ENCODE measurements at places on chromosomes 7 and 10. TPM values are rescaled to one million over a fixed set of nuclear protein-coding genes. Genes with fewer than 3 reads are reported as not detected.

The TAS2R39 gene
- not detected for polyA plus RNA-seq

DNA sequence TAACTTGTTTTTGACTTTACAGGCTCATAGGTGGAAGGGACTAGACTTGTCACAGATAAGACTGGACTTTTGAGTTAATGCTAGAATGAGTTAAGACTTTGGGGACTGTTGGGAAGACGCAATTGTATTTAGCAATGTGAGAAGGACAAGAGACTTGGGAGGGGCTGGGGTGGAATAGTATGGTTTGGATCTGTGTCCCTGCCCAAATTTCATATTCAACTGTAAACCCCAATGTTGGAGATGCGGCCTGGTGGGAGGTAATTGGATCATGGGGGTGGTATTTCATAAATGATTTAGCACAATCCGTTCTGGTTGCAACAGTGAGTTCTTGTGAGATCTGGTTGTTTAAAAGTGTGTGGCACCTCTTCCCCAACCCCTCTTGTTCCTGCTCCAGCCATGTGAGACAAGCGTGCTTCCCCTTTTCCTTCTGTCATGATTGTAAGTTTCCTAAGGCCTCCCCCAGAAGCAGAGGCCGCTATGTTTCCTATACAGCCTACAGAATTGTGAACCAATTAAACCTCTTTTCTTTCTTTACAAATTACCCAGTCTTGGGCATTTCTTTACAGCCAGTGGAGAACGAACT, 22.6 kb downstream of the RNF216 start:
- H3K36me3 ChIP-seq = peaks cover 9% of the 10 kb centered on the region
- DNase-seq = no peak
- H3K4me3 ChIP-seq = no peak overlapping the region
- H3K4me1 ChIP-seq = peaks cover 11% of the 10 kb centered on the region
- no peaks in the 10 kb centered on the region for H3K27me3 ChIP-seq

DNA sequence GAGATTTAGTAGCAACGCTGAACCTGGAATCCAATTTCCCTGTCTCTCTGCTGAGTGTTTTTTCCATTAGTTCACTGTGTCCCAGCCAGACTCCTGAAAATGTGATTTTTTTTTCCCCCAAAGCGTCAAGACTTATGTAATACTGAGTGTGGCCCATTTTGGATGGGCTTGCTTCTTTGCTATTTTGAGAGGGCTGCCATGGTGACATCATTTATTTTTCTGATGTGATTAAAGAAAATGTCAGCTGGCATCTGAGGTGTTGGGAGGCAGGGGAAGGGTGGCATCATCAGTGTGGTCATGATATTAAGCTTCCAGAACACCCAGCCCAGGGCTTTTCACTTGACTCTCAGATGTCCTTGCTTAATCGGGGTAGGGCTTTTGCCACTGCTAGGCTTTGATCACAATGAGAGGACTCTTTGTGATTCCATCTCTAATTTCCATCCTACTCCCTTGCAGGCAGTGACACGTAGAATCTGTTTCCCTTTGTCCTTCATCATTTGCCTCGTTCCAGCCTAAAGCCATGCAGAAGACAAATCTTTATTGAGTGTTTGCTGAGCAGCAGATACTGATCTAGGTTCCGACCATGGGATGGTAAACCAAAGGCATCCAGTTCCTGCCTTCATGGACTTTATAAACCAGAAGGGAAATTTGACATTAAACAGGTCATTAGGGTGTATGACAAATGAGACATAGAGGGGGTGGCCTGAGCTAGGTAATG, 7.4 kb downstream of the ZNF365 start:
- H3K4me3 ChIP-seq = no peak overlapping the region
- H3K27ac ChIP-seq = no peak overlapping the region
- no peaks in the 10 kb centered on the region for H3K4me1 ChIP-seq
- DNase-seq = no peak
- H3K36me3 ChIP-seq = no peaks in the 10 kb centered on the region

The GRID1 gene
- polyA plus RNA-seq = not detected

DNA sequence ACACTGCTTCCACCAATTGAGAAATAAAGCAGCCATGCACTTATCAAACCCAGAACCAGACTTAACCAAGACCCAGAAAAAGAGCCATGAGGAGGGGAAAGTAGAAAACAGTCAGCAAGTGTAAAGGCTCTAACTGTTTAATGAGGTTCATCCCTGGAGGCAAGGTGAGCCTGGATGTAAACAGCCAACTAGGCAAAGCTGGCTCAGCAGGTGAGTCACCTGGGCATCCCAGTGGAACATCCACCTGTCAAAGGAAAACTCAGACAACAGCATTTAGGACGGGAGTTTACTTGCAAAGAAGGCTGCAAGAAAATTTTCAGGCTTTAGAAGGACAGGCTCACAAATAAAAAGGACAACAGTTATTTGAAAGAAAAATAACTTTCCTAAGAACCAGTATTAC, 153.0 kb downstream of the SNX13 start:
- H3K27ac ChIP-seq = no peak overlapping the region
- H3K4me3 ChIP-seq = no peak overlapping the region
- no peaks in the 10 kb centered on the region for H3K27me3 ChIP-seq
- DNase-seq = no peak
- H3K4me1 ChIP-seq = no peaks in the 10 kb centered on the region

DNA sequence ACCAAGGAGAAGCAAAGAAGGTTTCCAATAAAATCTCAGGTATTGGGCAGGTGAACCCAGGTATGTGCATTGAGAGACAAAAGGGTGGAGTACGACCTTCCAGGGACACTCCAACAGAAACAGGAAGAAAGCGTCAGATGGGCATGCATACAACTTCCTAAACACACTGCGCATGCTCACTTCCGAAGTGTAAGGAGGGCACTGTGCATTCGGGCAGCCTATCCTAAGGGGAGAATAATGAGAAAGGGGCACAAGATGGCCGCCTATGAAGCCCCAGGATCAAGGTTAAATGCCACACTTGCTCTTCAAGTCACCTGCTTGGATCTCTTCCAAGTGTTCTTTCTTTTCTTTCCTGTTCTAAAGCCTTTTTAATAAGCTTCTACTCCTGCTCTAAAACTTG, 39.4 kb upstream of the PRSS1 start:
- peaks cover 11% of the 10 kb centered on the region for H3K27me3 ChIP-seq
- peaks cover 25% of the 10 kb centered on the region for H3K4me1 ChIP-seq
- H3K27ac ChIP-seq = no peak overlapping the region
- no peak for DNase-seq

DNA sequence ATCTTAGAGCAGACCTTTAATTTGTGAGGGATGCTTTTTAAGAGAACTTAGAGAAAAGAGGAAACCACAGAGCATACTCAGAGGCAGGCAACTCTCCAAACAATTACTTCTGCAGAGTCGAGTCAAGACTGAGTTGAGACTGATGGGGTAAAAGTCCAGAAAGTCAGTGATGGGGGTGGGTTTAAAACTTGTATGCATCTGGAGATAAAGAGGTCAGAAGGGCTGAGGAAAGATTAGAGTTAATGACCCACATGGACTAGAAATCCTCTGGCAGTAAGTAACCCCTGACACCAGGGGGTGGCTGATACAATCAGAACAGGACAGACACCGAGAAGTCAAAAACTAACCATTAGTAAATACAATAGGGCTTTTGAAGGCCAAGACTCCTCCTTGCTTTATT, 42.4 kb upstream of the SEPTIN7 start:
- no peaks in the 10 kb centered on the region for H3K36me3 ChIP-seq
- H3K4me3 ChIP-seq = no peak overlapping the region
- no peak overlapping the region for H3K27ac ChIP-seq
- DNase-seq = no peak

DNA sequence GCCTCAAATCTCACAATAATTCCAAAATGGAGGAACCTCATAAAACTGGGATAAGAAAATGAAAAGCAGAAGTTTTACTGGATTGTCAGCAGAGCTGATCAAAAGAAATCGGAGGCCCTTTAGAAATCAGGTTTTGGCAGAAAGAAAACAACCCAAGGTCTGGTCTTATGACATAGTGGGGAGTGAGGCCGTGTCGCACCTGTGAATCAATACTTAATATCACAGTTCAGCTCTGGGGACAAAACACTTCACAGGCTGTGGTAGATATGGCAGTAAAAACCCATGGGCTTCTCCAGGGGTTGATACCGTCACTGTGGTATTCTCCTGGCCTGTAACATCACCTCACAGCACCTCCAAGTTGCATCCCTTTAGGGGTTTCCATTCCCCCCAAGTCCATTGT, 6.5 kb upstream of the MALSU1 start:
- H3K4me1 ChIP-seq = no peaks in the 10 kb centered on the region
- peaks cover 2% of the 10 kb centered on the region for H3K36me3 ChIP-seq
- H3K27me3 ChIP-seq = peaks cover 20% of the 10 kb centered on the region
- no peak overlapping the region for H3K27ac ChIP-seq
- no peak for DNase-seq

- no peaks in the 10 kb centered on the region for H3K27me3 ChIP-seq
- H3K4me1 ChIP-seq = no peaks in the 10 kb centered on the region
- H3K27ac ChIP-seq = no peak overlapping the region
These were observed 94.5 kb downstream of the PDGFA start for GRCh38 chr7:424961-425793.

The RBP3 gene
- polyA plus RNA-seq = not detected

DNA sequence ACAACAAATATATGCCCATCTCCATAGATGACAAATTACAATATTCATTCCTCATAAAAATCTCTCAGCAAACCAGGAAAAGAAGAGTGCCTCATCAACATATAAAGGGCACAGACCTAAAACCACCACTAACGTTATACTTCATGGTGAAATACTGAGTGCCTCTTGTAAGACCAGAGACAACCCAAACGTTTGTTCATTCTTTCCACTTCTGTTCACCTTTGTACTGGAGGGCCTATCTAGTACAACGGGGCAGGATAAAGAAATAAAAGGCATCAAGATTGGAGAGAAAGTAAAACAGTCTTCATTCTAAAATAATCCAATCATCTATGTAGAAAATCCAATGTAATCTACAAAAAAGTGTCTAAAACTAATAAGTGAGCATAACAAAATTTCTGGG, 79.1 kb downstream of the LARP4B start:
- H3K27me3 ChIP-seq = no peaks in the 10 kb centered on the region
- H3K27ac ChIP-seq = peak overlapping the region; percentile 97
- H3K36me3 ChIP-seq = peaks cover 24% of the 10 kb centered on the region
- peak overlapping the region; percentile 78 for H3K4me3 ChIP-seq

DNA sequence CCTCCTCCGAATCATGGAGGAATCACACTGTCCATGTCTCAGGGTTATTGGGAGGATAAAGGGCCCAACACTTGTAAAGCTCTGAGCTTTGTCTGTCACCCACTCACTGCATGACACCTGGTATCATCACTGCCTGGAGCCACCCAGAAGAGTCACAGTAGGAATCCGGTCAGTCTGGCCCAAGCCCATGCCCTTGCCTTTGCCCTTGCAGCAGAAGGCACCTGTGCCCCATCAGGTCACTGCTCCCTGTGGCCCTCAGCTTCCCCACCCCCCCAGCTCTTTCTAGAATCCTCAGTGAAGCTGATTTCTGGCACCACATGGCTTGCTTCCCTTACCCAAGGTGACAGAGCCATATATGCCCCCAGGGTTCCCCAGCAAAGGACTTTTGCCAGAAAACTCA, 14.4 kb downstream of the LDB3 start:
- no peaks in the 10 kb centered on the region for H3K36me3 ChIP-seq
- H3K27ac ChIP-seq = no peak overlapping the region
- no peak overlapping the region for H3K4me3 ChIP-seq
- H3K4me1 ChIP-seq = peaks cover 5% of the 10 kb centered on the region
- no peak for DNase-seq
- peaks cover 44% of the 10 kb centered on the region for H3K27me3 ChIP-seq

- H3K4me3 ChIP-seq = peak overlapping the region; percentile 84
- H3K4me1 ChIP-seq = peaks cover 18% of the 10 kb centered on the region
- DNase-seq = no peak
- peaks cover 78% of the 10 kb centered on the region for H3K27me3 ChIP-seq
- H3K36me3 ChIP-seq = peaks cover 15% of the 10 kb centered on the region
These were observed 736 bp upstream of the ITIH5 start for GRCh38 chr10:7667262-7668141.

DNA sequence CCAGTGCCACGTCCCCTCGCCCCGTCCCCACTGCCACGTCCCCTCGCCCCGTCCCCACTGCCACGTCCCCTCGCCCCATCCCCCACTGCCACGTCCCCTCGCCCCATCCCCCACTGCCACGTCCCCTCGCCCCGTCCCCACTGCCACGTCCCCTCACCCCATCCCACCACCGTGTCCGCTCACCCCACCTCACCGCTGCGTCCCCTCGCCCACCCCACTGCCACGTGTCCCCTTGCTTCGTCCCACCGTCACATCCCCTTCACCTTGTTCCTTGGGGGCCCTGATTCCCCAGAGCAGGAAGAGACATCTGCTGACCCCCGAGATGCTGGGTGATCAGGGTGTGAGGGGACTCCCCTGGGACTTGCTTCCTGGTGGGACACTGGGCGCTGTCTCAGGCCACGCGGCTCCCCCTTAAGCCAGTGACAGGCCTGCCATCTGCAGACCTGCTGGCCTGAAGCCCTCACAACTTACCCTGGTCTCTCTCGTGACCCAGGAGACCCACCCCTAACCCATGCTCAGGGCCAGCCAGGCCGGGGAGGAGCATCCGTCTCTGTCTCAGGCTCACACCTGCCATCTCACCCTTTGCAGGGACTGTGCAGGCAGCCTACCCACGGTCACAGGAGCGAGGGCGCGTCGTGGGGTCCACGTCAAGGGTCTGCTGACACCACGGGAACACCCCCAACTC, 260.4 kb downstream of the ELFN1 start:
- H3K27me3 ChIP-seq = no peaks in the 10 kb centered on the region
- peaks cover 67% of the 10 kb centered on the region for H3K4me1 ChIP-seq
- H3K27ac ChIP-seq = peak overlapping the region; percentile 98
- peaks cover 14% of the 10 kb centered on the region for H3K36me3 ChIP-seq
- no peak overlapping the region for H3K4me3 ChIP-seq
- no peak for DNase-seq

GRCh38 chr7:49333180-49333881, 409.0 kb downstream of the CDC14C start:
- H3K36me3 ChIP-seq = no peaks in the 10 kb centered on the region
- no peak overlapping the region for H3K4me3 ChIP-seq

The CLDN4 gene
- polyA plus RNA-seq = not detected

DNA sequence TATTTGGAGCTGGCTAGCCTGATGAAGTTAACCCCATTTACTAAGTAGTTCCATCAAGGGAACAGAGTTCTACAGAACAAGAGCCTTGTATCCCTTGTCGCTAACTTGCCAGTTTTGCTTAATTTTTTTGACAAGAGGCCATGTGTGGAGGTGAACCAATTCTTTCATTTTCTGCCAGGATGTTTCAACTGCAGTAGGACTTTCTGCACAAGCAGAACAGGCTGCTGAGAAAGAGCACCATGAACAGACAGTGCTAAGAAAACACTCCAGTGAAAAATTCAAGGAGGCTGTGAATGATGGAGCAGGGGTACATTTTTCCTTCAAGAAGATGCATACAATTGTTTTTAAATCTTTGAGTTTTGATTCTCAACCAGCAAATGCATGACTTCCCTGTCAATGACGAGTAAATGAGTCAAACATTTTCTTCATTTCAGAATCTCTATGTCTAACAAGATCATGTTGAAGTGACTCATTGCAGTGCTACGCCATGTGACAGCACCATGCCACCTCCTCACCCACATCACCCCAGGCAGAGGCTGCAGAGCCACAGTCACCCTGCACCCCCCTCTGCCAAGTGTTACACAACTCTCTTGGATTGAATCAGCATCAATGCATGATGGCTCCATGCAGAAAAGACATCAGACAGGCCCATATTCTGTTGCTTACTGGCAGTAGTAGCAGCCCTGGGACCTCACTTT, 193.1 kb downstream of the COBL start:
- H3K4me1 ChIP-seq = peaks cover 15% of the 10 kb centered on the region
- no peak overlapping the region for H3K4me3 ChIP-seq
- no peak overlapping the region for H3K27ac ChIP-seq
- DNase-seq = no peak
- H3K36me3 ChIP-seq = no peaks in the 10 kb centered on the region

All from naive B cell (primary cell).